ENCODE measurements at places on chromosomes 16 and 17.

GRCh38 chr17:21034340-21035235, 8.2 kb downstream of the USP22 start:
- no peak for DNase-seq

DNA sequence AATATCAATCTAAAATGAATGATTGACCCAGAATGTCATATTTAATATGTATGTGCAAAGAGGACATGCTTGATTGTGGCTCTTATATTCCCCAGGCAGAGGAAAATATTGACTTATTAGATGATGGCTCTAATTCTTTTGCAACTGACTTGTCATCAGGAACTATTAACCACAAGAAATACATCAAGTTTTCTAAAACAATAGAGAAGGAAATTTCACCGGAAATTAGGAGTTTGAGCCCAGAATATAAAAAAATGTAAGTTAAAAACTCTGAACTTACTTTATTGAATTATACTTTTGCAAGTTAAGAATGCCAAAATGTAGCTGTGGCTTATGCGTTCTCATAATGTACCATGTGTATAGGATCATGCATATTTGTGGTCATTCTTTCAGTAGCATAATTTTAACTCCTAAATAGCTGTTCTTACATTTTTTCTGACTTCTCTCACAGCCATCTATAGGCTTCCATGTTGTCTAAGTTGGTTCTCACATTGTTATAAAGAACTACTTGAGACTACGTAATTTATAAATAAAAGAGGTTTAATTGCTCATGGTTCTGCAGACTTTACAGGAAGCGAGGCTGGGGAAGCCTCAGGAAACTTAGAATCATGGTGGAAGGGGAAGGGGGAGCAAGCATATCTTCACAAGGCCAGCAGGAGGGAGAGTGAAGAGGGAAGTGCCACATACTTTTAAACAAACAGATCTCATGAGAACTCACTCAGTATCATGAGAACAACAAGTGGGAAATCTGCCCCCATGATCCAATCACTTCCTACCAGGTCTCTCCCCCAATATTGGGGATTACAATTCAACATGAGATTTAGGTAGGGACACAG, 11.6 kb downstream of the EFCAB13 start:
- DNase-seq, result no peak

DNA sequence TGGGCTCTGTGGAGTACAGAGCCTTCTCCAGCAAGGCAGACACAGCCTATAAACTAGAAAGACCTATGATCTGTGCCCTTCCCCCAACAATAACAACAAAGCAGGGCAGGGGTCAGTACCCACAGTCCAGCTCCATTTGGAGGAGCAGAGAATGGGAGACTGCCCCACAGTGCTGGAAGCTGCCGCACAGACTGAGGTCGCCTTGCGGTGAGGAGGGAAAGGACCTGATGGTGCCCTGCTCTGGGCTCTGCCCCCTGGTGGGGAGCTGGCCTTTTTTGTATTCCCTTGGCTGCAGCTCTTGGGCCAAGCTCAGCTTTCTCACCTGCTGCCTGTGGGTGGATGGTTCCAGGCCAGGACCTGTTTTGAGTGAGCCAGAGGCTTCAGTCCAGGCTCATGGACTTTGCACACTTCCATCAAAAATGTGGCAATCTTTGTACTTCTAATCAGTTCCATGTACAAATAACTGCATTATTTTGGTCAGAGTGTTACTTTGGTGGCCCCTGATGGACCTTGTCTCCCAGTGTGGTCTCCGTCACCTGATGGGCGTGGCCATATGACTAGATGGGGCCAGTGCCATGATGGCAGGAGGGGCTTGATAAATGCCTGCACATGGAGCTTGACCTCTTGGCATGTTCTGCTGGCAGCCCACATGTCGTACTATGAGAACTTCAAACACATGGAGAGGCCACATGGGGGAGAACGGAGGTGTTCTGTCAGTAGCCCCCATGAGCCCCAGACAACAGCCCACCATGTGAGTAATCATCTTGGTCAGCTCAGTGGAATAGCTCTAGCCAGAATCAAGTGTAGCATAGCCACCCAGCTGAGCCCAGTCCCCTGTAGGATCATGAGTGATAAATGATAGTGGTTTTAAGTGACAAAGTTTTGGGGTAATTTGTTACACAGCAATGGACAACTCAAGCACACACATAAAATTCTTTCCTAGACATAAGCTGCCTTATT, 24.2 kb downstream of the B9D1 start:
- DNase-seq, result peak; percentile 43

DNA sequence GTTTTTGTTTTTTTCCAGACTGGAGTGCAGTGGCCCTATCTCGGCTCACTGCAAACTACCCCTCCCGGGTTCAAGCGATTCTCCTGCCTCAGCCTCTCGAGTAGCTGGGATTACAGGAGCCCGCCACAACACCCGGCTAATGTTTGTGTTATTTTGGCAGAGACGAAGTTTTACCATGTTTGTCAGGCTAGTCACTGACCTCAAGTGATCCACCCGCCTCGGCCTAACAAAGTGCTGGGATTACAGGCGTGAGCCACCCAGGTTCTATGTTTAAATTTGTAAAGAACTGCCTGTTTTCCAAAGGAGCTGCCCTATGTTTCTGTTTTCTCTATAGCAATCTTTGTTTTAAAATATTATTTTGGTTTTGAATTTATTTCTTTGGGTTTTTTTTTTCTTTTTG, 13.8 kb upstream of the C16orf87 start:
- DNase-seq, result no peak
